ENCODE measurements at places on chromosomes 11 and 22.

DNA sequence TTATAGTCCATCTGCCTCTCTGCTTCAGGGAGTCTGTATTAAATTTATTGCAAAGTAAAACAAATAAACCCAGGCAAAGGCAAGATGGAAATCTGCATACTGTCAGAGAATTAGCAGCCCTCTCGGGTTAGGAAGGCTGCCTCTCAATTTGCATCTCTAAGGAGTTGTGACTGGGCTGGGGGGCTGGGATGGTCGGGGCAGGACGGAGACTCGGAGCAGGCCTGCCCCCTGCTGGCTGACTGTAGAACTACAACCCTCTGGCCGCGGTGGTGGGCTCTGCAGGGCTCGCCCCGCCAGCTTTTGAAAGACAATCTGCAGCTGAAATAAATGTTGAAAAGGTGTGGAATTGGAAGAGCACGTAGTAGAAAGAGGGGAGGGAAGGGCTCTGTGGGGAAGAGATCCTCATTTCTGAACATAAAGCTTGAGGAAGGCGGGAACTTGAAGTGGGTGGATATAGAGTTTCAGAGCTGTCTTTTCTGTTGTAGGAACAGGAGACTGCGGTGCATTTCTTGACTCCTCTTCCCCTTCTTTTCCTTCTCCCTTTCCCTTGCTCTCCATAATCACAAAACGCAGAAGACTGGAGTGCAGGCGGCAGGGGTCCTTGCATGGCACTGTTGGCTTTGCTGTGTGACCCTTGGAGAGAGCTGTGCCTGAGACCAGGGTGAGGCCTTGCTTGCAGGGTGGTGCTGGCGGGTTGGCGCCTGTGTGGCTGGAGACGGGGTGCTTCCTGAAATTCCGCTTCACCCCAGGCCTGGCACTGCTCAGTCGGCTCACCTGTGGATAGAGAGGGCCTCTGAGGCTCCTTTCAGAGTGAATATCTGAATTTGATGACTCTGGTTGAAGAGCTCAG is 22.6 kb upstream of the PKNOX2 start:
- DNase-seq, result no peak

GRCh38 chr22:21622919-21623647 is 6.7 kb downstream of the YDJC start:
- DNase-seq, result no peak

- peak; percentile 23 for DNase-seq
Observed at GRCh38 chr11:118838905-118839553, 44.7 kb upstream of the CXCR5 start.

DNA sequence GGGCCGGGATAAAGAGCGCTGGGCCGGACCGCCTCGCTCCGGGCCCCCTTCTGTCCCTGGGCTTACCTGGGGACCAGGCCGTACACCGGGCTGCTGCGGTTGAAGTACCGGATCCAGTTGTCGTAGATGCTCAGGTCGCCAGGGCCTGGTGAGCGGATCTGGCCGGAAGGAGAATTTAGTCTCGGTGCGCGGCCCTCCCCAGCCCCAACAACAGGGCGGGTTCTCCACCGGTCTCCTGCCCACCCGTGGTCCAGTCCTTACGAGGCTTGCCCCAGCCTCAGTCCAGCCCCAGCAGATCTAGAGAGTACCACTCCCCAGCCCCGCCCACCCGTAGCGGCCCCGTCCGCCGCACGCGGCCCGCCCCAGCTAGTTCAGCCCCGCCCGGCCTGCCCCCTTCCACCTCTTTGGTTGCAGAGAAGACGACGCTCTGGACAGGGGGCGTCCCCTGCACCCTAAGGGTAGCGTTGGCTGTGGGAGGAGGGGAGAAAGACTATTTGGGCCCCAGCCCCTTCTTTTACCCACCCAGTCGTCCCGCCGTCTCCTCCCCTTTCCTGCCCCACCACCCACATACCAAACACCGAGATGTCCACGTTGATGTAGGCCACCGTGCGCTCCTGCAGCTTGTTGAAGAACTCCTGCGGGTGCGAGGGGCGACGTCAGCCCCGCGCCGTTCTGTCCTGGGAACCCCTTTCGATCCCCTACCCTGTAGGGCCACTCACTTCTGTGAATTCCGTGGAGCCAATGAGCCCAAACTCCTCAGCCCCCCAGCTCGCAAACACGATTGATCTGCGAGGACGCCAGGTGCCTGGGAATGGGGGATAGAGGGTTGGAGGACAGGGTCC is 6.8 kb downstream of the SAC3D1 start:
- DNase-seq, result no peak

- DNase-seq, result no peak
Observed at GRCh38 chr22:26393929-26394328, 35.1 kb upstream of the ASPHD2 start.

- no peak for DNase-seq
Observed at GRCh38 chr11:122808478-122808869, 29.8 kb upstream of the CRTAM start.

- DNase-seq, result no peak
Observed at GRCh38 chr11:28842716-28843115, 734.5 kb downstream of the METTL15 start.

DNA sequence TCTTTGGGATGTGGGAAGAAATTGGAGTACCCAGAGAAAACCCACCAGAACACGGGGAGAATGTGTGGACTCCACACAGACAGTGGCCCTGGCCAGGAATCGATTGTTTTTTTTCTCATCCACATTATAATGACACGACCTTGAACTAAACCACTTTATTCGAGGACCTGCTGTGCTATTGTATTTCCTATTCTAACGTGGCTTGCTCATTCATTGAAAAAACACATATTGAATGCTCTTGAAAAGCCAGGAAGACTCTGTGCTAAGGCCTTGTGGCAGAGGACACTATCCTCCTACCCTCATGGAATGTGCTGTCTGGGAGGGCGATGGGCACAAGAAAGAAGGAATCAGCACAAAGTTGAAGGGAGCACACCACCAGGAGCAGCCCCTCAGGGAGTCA is 9.1 kb upstream of the SREBF2 start:
- DNase-seq, result no peak

- peak; percentile 83 for DNase-seq
Observed at GRCh38 chr11:20112291-20113148, 47.8 kb downstream of the DBX1 start.

GRCh38 chr11:27679136-27680015 is 20.9 kb downstream of the BDNF start:
- no peak for DNase-seq

DNA sequence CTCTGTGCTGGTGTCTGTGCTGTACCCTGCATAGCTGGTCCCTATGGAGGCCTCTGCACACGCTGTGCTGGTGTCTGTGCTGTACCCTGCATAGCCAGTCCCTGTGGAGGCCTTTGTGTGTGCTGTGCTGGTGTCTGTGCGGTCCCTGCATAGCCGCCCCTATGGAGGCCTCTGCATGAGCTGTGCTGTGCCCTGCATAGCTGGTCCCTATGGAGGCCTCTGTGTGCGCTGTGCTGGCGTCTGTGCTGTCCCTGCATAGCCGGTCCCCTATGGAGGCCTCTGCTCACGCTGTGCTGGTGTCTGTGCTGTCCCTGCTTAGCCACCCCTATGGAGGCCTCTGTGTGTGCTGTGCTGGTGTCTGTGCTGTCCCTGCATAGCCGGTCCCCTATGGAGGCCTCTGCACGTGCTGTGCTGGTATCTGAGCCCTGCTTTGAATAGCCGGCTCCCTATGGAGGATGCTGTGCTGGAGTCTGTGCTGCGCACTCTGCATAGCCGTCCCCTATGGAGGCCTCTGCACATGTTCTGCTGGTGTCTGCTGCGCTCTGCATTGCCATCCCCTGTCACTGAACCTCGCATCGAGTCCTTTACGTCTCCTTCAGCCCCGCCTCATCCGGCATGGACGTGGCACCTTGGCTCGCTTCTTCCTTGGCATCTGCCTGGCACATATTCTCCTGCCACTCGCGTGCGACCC is 6.2 kb downstream of the NADSYN1 start:
- no peak for DNase-seq

DNA sequence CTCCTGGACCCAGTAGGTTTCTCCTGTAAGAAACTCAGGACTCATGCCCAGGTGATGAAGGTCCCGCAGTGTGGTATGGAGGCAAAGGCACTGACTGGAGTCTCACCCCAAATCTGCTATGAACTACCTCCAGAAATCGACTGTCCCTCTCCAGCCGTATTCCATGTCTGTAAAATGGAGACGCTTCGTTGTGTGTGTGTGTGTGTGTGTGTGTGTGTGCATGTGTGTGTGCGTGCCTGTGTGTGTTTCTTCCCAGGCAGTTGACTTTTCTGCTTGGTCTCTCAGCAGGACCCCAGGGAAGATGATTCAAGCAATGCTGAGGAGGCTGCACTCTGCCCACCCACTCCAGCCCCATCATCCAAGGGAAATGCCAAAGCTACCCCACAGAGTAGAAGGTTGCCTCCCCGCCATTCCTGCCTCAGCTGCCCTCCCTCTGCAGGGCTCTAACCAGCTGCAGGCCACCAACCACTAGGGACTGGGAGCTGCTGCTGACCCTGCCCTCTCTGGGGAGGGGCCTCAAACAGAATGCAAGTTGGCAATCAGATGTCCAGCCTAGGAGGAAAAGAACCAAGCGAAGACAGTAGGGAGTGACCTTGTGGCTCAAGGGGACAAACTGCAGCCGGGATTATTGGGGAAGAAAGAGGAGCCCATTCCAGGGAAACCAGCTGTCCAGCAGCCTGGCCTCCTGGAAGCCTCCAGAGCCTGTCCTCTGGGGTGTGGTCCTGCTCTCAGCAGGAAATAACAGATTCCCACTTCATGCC is 56.2 kb downstream of the SLC22A12 start:
- DNase-seq, result no peak

Data from GM04503 (cell line).